ENCODE measurements at places on chromosomes 6 and 20.

- peak; percentile 87 for DNase-seq
These were observed 32.7 kb upstream of the MAP7 start for GRCh38 chr6:136582711-136583471.

GRCh38 chr6:115594891-115595290 is 465.8 kb downstream of the FRK start:
- no peak for DNase-seq

GRCh38 chr20:54200487-54201267 is 7.2 kb upstream of the PFDN4 start:
- DNase-seq: no peak

DNA sequence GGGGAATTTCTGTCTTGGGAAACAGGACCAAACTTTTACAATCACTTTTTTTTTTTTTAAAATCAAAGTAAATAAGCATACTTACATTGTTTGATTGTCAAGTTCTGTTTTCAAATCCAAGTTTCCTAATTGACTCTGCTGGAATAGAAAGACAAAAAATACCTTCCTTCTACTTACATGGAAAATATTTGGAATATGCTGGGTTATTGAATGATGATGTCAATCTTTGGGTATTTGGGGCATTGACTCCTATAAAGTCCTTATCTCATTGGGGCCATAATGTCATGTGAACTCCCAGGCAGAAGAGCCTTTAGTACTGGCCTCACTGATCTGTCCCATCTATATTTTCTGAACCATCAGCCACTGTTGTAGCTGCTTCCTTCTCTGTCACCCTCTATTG is 122.6 kb upstream of the NOX3 start:
- peak; percentile 57 for DNase-seq

DNA sequence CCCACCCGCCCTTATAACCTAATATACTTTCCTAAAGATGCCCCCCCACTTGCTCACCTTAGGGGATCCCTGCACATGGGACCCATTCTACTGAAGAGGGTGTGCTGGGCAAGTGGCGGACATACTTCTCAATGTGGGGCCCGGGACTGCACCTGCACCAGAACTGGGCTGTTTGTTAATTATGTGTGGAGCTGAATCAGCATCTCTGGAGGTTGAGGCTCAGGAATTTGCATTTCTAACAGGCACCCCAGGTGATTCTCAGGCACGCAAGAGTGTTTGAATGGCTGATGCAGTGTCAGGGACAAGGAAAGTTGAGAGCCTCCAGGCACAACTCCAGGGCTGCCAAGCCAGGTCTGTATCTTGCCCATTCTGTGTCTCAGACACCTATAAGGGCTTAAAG is 8.9 kb upstream of the PTPRT start:
- no peak for DNase-seq

DNA sequence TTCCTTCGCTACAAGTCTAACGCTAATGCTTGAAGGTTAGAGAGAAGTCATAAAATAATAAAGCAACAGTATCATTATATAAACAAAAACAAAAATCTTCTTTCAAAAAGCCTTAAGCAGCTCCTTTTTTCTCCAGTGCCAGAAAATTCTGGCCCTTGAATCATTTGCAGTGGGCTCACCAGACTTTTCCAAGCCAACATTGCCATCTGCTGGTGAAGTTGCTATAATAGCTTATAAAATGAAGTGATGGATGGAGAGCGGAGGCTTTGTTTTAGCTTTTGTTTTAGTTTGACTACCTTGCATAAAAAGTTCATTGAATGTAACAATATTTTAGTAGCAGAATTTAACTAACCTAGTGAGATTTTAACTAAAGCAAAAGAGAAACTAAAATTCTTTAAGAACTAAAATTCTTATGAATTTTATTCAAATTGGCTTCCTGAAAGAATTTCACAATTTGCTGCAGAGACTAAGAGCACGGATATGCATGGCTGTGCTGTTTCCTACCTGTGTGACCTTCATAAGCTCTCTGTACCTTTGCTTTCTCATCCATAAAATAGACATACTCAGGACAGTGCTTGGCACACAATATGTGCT is 44.8 kb upstream of the SLC2A12 start:
- peak; percentile 74 for DNase-seq

- no peak for DNase-seq
These were observed 959.7 kb downstream of the KIF16B start for GRCh38 chr20:15613530-15613929.

GRCh38 chr6:42727087-42727611 is 4.8 kb upstream of the PRPH2 start:
- DNase-seq: peak; percentile 22

DNA sequence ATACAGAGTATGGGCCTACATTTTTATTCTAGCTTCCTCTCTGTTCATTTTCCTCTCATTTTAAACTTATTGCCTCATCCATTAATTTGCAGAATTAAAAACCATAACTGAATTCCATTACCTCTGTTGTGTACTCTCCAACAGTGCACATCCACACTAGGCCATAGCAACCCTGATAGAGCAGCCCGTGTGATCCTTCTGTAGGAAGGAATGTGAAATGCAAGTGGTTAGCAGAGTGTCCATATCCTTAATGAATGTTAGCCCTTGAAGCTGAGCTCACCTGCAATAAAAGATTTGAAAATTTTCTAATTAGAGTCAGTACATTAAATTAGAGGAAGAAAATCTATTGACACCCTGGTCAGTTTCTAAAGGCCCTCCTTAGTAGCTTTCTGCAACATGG is 6.5 kb upstream of the GRIK2 start:
- DNase-seq: peak; percentile 45

DNA sequence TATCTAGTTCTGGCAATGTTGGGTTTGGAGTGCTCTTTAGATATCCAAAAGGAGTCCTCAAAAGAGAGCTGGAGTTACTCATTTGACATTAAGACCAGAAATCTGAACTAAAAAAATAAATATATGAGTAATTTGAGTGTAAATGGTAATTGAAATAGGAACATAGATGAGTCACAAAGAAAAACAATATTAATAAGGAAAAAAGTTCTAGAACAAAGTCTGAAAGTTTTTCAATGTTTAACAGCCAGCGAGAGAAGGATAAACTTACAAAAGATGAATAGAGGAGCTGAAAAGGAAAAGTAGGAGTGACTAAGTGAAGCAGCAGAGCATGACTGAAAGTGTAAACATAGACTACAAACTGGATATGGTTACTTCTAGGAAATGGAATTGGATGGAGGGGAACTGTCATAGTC is 46.8 kb downstream of the EPM2A start:
- peak; percentile 71 for DNase-seq

DNA sequence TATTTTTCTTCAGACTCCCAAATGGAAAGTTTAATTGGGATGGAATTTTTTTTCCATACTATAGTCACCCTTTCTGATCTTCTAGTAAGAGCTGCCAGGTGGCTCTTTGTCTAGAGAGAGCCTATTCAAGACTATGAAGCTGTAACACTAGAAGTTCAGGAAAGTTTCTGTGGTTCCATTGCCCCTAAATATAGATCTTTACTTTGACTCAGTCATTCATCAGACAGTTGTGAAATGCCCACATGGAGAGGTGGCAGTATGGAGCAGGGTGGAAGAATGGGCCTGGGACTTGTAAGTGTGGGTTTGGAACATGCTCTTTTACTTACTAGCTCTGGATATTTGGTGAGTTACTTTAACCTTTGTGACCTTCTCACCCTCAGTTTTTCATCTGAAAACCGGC is 87.8 kb downstream of the CTNNBL1 start:
- peak; percentile 5 for DNase-seq

GRCh38 chr6:16130932-16131387 is 2.1 kb downstream of the MYLIP start:
- DNase-seq: peak; percentile 85

DNA sequence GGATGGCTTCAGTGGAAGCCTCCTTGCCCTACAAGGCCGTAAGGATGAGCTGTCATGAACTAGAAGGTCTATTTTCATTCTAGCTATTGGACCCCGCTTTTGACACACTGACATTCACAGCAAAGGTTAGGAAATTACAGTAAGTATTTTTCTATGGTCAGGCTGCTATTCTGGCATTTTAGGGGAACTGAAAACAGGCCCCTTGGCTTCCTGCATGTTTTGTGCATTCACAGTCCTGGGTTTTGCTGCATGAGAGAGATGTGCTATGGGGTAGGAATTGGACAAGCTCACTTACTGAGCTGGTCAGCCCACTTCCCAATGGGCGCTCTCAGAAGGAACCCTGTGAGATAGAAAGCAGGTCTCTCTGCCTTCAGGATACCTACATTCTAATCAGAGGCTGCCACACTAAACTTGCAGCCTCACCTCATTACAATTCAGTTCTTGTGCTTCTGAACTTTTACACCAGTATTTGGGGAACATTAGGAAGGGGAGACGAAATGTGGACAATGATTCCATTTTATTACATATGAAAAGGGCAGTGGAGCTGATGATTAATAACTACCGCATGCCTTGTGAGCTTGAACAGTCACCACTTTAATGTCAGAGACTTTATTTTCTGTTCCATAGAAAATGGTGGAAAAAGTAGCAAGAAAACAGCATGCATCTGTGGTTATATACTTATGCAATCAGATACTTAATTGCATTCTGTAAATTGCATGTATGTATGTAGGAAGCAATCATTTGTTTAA is 86.6 kb upstream of the TAB2 start:
- no peak for DNase-seq

DNA sequence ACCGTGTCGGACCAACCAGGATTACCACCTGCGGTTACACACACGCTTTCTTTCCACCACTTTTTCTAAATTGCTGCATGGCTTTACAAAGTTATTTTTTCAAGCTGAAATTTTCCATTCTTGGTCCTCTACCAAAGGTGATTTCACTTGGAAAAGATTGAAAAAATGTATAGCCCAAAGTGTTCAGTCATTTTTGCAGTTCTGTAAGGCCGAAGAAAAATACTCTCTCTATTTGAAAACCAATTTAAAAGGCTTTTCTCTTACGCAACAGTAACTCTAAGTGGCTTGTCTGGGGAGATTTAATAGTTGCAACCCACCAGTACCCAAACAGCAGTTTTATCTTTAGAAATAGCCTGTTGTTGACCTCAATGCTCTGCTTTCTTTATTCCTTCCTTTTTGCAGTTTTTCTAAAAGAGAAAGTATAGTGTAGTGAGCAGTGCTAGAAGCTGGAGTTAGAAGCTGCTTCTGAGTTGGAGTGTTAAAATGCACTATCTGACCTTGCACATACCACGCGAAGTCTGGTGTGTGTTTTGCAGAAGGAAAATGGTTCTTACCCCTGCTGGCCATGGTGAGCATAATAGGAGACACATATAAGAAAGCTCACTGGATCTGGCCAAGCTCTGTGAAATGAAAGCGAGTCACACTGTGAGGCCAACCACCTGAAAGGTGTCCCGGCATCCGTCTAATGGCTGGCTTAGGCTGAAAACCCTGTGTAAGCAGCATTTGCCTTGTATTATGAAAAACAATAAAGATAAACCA is 271.6 kb upstream of the PRND start:
- peak; percentile 69 for DNase-seq

DNA sequence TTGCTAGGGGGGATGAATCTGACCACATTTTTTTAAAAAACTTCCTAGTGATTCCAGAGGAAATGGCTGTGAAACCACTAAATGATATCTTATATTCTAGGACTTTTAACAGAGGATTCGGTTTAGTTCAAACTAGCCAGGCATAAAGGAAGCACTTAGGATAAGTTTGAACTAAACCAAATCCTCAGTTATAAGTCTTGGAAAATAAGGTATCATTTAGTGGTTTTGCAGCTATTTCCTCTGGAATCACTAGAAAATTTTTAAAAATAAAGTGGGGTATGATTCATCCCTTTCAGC is 327.9 kb upstream of the QKI start:
- DNase-seq: no peak

DNA sequence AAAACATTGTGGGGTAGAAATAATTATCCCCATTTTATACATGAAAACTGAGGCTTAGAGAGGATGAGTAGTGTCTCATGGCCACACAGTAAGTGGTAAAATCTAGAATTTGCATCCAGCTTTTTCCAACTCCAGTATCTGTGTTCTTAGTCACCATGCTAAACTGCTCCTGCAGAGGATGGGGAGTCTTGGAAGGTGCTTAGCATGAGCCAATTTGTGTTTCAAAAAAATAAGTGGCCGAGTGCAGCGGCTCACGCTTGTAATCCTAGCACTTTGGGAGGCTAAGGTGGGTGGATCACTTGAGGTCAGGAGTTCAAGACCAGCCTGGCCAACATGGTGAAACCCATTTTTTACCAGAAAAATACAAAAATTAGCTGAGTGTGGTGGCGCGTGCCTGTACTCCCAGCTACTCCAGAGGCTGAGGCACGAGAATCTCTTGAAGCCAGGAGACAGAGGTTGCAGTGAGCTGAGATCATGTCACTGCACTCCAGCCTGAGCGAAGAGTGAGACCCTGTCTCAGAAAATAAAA is 2.4 kb downstream of the C6orf89 start:
- DNase-seq: no peak

Data from EH (cell line).